CD4-positive, alpha-beta T cell treated with Interleukin-4 for 4 hours (primary cell): ENCODE measurements at places on chromosomes 7 and 10.

DNA sequence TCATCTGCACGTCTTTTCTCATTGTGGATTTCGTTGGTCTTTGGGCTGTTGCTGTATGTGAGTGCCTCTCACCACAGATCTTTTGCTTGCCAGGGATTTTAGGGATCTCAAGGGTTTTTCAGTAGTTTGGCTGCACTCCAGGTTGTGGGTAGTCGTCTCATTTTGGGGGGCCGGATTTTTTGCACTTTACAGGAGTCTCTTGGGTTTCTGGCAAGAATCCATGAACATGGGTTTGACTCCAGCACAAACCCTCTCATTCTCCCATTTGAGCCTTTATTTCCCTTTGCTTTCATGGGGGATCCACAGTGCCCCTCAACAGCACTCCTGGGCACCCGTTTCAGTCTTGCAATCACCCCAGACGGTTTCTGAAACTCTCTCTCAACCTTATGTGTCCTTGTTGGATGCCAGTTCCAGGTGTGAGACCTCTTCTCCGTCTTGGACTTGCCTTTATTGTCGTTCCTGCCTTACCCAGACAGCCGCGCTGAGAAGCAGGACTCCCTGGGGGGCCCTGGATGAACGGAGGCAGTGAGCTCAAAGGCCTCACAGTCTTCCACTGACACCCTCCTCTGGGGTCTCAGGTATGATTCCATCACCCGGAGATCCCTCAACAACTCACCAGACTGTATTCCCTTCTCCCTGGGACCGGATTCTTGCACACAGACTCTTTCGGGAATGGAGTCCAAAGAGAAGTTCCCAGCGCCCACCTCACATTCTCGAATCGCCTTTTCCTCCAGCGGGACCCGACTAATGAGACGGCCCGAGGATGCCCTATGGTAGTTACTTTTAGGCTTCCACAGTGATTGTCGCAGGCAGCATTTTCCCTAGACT is 18.8 kb upstream of the ZNF273 start:
- no peak for DNase-seq

DNA sequence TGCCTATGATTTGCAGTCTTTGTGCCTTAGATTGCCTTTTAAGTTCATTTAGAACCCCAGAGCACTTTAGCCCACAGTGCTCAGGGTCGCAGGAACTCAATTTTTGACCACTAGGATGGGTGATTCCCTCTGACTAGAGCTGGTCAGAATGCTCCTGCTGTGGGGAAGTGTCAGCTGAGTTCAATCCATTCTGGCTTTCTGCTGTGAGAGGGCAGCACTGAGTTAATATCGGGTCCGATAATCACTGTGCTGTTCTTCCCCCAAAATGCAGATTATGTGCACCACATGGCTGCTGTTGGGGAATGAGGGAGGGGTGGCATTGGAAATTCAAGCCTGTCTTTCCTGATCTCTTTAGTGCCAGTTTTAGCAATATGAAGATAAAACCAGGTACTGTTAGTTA is 886.4 kb downstream of the DNAJB9 start:
- DNase-seq, result no peak

GRCh38 chr10:21213381-21213780 is 312.1 kb downstream of the SKIDA1 start:
- DNase-seq, result no peak

- DNase-seq, result no peak
These were observed 97.7 kb downstream of the BTRC start for GRCh38 chr10:101451667-101452069.
